ENCODE measurements at places on chromosomes 1 and 21.

- DNase-seq: no peak
These were observed 37.8 kb upstream of the GADD45A start for GRCh38 chr1:67647036-67647798.

DNA sequence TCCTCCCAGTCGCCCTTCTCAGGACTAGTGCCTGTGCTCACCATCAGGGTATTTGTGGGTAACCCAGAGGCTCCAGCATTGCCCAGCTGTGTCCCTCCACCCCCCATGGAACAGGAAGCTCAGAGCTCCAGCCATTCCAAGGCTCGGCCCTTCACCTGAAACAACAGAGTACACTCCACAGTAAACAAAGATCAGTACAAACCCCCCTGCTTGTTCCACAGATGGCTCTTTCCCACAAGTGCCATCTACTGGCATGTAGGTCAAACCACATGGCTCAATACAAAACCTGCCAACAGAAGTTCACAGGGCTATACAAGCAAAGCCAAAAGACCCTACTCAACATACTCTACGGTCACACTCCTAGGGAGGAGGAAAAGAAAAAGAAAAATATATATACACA lies 258.7 kb downstream of the AGBL4 start:
- DNase-seq: no peak

DNA sequence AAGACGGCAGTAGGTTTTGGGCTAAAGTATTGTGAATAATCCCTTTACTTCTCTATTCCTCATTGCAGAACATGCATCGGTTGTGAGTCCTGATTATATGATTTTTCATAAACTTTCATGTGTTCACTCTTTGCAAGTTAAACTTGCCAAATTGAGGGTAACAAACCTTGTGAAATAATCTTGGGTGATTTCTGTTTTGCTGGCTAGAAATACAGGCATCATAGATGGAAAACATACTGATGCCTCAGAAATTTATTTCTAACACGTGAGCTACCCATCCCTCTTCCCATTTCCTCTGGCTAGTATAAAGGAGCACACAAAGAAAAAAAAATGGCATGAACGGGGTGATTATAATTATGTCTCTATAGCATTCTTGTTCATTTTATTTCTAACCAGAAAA lies 39.6 kb downstream of the RGS5 start:
- no peak for DNase-seq

DNA sequence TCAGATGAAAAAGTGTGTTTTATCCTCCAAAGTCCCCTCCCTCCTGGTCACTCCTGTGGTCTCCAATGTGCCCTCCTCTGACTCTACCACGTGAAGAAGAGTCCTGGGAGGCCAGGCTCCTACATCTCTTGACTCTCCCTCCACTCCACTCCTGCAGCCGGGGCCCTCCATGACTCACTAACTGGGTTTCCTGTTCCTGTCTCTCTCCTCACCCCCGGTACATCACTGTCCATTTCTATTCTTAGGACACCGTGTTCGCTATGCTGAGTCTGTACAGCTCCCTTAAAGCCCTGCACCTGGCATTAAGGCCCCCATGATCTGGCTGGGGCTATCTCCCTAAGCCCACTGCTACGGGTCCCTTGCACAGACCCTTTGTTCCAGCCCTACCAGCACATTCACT lies 93.4 kb downstream of the BCAR3 start:
- no peak for DNase-seq

GRCh38 chr1:228725178-228725577 lies 10.1 kb upstream of the RHOU start:
- DNase-seq: no peak

Data from stimulated activated CD8-positive, alpha-beta memory T cell treated with anti-CD3 and anti-CD28 coated beads, Interleukin-2, amount 100 ng/mL, for 48 hours (primary cell).